ENCODE measurements at places on chromosomes 11 and 22. TPM values are rescaled to one million over a fixed set of nuclear protein-coding genes. Genes with fewer than 3 reads are reported as not detected.

DNA sequence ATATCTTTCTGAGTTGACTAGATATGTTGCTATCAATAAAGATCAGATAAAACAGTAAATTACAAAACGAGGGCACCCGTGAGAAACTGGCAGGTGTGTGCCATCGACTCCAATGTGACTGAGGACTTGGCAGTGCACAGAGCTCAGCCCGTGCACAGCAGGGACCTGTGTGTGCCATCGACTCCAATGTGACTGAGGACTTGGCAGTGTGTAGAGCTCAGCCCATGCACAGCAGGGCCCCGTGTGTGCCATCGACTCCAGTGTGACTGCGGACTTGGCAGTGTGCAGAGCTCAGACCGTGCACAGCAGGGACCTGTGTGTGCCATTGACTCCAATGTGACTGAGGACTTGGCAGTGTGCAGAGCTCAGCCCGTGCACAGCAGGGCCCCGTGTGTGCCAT is 347.2 kb upstream of the B3GAT1 start:
- no peak for DNase-seq

GRCh38 chr11:117300283-117300663 is 9.1 kb downstream of the BACE1-AS start:
- DNase-seq, result no peak

GRCh38 chr11:116189408-116190170 is 583.2 kb downstream of the BUD13 start:
- DNase-seq, result no peak

GRCh38 chr11:60968223-60968622 is 3.3 kb upstream of the CD6 start:
- no peak for DNase-seq

DNA sequence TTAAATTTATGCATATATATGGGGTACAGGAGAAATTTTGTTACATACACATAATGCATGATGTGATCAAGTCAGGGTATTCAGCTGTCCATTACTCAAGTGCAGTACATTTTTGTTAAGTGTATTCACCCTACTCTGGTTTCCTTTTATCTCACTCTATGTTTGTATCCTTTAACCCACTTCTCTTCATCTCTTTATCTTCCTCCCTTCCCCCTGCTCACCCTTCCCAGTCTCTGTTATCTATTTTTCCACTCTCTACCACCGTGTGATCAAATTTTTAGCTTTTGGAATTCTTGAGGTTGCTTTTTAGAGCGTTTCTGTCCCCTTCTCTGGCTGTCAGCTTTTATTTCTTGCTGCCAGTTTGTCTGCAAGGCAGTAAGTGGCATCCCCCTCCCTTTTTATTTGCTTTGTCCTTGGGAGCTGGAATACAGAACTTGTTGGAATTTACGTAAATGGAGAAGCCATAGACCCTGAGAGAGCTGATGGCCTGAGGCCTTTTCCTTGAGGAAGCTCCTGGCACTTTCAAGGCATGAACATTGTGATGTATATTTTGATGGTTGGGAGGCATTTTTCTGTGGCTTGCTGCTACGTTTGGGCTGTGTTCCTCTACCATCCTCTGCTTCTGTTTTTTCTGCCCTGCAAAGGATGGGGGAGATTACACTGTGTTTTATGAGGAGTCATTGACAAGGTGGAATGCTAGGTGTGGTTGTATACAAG is 148.6 kb downstream of the LDLRAD3 start:
- DNase-seq, result no peak

DNA sequence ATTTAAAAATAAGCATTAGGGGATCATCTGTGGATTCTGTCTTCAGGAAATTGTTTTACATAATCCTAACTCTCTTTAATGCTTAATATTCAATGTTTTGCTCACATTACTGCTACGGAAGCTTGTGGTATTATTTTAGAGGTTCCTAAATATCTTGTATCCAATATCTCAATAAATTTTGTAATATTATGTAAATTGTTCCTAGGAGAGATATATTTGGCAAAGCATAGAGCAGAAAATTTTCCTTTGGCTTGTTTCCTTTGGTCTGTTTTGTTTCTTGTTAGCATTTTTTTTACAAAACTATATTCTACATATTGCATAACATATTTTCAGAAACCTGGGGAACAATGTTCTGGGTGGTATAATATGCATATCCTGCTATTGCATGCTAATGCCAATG is 144.8 kb downstream of the GRIA4 start:
- no peak for DNase-seq

GRCh38 chr11:44382118-44382517 is 72.2 kb upstream of the ALX4 start:
- no peak for DNase-seq

The SHISAL1 gene
- total RNA-seq, result not detected

The ANO9 gene
- 29.0 TPM for total RNA-seq

The HBB gene
- total RNA-seq, result not detected

The THAP12 gene
- total RNA-seq, result 50.3 TPM
